ENCODE measurements at places on chromosomes 7 and 10.

DNA sequence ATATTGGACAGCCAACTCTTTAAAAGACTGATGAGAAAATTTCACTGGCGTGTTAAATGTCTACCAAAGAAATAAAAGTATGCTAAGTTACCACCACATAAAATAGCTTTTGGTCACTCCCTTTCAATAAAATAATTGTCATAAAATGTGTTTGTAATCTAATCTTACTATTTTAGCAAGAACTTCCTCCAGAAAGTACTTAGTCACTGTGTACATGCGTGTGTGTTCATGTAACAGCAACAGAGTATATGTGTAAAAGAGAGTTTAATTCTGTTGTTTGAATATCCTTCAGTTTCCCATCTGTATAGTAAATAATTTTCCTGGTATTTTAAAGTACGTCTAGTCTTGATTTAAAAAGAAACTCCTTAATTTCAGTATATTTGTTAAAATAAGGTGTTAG, 35.0 kb upstream of the WASL start:
- no peak for DNase-seq

DNA sequence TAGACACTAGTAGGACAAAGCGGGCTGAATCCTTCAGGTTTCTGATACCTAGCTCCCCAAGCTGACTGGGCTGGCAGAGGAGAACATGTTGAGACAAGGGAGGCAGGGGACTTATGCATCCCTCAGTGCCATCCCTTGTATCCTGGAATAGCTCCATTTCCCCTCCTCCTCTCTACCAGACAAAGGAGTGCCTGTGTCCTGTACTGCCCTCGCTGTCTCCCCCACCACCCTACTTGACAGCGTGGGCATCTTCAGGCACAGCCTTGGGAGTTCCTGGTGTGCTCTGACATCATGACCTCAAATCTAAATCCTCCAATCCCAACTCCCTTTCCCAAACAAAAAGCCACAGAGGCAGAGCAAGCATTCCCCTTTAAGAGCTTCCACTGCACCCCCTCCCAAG, 9.0 kb downstream of the SFXN3 start:
- DNase-seq, result no peak

- DNase-seq, result no peak
Measured at GRCh38 chr10:107275806-107276205, 111.3 kb upstream of the SORCS1 start.

- no peak for DNase-seq
Measured at GRCh38 chr10:123637326-123637880, 28.8 kb upstream of the GPR26 start.

GRCh38 chr10:69168493-69168892, 11.5 kb upstream of the SUPV3L1 start:
- DNase-seq, result no peak

GRCh38 chr7:2114052-2114451, 118.7 kb downstream of the MAD1L1 start:
- DNase-seq, result no peak

DNA sequence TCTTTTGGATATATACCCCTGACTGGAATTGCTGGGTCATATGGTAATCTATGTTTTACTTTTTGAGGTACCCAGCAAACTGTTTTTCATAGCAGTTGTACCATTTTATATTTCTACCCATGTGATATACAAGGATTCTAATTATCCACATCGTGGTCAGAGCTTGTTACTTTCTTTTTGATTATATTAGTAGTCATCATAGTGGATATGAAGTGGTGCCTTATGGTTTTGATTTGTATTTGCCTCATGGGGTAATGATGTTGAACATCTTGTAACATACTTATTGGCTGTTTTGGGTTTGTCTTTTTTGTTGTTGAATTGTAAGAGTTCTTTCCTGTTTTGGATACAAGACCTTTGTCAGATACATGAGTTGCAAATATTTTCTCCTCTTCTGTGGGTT, 51.7 kb downstream of the MAPK8 start:
- no peak for DNase-seq

GRCh38 chr10:19862811-19863515, 46.7 kb downstream of the PLXDC2 start:
- DNase-seq, result no peak

All from stimulated activated CD4-positive, alpha-beta T cell treated with anti-CD3 and anti-CD28 coated beads, Interleukin-12 subunit alpha, Interleukin-12 subunit beta, amount 100 ng/mL, for 4 hours (primary cell).